Heart left ventricle (tissue), 16 donors: ENCODE measurements at places on chromosomes 6 and 20. TPM values are rescaled to one million over a fixed set of nuclear protein-coding genes. Genes with fewer than 3 reads are reported as not detected.

GRCh38 chr20:24437196-24438082 lies 32.0 kb upstream of the SYNDIG1 start:
- H3K27ac ChIP-seq, result no peak overlapping the region
- H3K27me3 ChIP-seq, result no peaks in the 10 kb centered on the region
- no peak overlapping the region for H3K4me3 ChIP-seq
- H3K4me1 ChIP-seq, result no peaks in the 10 kb centered on the region
- DNase-seq, result no peak

LYRM4 gene
- total RNA-seq, result 33.5 TPM

EPB41L2 gene
- total RNA-seq, result 47.7 TPM

GRCh38 chr6:72892901-72893300 lies 271.0 kb downstream of the KCNQ5 start:
- H3K4me1 ChIP-seq, result no peaks in the 10 kb centered on the region
- DNase-seq, result no peak
- no peak overlapping the region for H3K4me3 ChIP-seq
- H3K36me3 ChIP-seq, result no peaks in the 10 kb centered on the region

GRCh38 chr20:3812259-3812681 lies 8.1 kb upstream of the AP5S1 start:
- peaks cover 22% of the 10 kb centered on the region for H3K4me1 ChIP-seq
- no peak for DNase-seq
- no peak overlapping the region for H3K4me3 ChIP-seq
- peak overlapping the region; percentile 92 for H3K27ac ChIP-seq

DNA sequence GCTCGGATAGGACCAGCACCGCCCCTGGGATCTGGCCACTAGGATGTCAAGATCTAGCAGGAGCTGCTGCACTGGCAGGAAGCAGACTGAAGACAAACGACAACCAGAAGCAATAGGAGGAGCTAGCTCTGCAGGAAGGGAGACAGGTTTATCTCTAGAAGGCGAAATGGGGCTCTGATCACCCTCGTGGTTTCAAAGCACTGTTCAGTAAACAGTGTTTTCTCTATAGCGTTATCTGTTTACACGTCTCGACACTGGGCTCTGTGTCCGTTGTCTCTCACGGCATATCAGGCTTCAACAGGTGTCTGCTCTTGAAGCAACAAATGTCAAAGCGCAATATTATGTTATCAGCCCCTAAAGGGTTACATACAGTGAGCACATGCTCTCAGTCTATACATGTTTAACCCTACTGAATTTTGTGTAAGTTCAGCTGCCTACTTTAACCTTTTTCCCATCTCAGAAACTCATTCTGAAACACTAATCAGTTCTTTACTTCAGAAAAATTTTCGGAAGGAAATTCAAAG lies 23.8 kb downstream of the TMEM14B start:
- peaks cover 62% of the 10 kb centered on the region for H3K36me3 ChIP-seq
- no peaks in the 10 kb centered on the region for H3K27me3 ChIP-seq
- no peak for DNase-seq
- no peak overlapping the region for H3K4me3 ChIP-seq
- no peaks in the 10 kb centered on the region for H3K4me1 ChIP-seq
- no peak overlapping the region for H3K27ac ChIP-seq

- no peak overlapping the region for H3K27ac ChIP-seq
- no peaks in the 10 kb centered on the region for H3K27me3 ChIP-seq
- no peak for DNase-seq
- H3K4me1 ChIP-seq, result no peaks in the 10 kb centered on the region
- no peak overlapping the region for H3K4me3 ChIP-seq
Observed at GRCh38 chr20:8914421-8914820, 154.5 kb upstream of the PLCB4 start.

LHFPL5 gene
- not detected for total RNA-seq
